ENCODE measurements at places on chromosomes 4 and X.

DNA sequence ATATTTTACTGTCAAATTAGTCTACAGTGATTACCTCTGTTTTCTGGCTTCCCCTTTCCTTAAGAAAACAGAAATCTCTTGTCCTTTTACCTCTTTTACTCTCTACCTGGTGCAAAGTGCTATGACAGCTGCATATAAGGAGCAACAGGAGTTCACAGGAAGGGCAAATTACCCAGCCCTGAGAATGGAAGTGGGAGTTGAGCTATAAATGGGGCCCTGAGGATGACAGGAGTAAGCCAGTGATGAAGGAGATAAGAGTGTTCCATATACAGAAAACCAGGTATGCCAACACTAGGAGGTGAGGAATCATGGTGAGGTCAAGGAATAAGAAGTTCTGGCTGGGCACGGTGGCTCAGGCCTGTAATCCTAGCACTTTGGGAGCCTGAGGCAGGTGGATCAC lies 4.5 kb upstream of the HSD17B13 start:
- DNase-seq, result no peak

DNA sequence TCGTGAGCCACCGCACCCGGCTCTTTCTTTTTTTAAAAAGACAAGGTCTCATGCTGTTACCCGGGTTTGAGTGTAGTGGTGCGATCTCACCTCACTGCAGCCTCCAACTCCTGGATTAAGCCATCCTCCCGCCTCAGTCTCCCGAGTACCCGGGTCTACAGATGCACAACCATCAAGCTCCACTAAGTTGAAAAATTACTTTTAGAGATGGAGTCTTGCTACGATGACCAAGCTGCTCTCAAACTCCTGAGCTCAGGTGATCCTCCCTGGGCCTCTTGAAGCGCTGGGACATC lies 2.0 kb downstream of the SLC25A6 start:
- DNase-seq, result no peak

DNA sequence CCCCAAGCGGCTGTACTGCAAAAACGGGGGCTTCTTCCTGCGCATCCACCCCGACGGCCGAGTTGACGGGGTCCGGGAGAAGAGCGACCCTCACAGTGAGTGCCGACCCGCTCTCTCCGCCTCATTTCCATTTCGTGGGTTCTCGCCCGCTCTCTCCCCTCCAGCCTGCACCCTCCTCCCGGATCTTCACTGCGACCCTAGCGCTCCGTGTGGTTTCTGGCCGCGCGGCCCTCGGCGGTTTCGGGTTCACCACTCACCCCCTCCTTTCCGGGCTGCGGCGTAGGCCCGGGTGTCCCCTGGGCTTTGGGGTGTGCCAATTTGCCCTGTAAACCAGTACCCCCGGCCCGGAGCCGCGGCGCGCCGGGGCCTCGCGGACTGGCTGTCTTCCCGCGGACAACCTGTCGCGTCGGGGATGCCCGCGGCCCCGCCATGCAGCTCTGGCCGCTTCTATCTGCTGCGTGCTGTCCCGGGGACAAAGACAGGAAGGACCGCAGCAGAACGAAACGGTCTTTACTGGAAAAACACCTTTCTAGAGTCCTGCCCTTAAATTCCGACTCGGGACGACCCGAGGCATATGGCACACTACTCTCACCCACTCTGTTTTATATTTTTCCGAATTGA lies 737 bp downstream of the FGF2 start:
- DNase-seq, result no peak

DNA sequence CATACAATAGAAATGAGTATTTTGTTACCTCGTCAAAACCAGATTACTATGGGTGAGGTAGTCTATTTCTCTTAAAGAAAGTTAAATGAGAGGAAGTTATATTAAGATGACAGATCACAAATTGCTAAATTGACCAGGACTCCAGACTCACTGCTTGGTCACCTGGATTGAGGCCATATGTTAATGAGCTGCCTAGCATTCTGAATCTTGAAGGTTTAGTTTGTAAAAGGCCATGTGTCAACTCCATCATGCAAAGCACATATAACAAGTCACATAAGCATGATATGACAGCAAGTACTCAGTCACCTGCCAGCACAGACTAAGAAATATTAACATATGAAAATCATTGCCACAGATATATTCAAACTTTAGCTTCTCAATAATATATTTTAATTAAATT lies 72.6 kb downstream of the EPHA5 start:
- no peak for DNase-seq

- DNase-seq, result no peak
Measured at GRCh38 chr4:173418639-173419038, 19.7 kb upstream of the SCRG1 start.

DNA sequence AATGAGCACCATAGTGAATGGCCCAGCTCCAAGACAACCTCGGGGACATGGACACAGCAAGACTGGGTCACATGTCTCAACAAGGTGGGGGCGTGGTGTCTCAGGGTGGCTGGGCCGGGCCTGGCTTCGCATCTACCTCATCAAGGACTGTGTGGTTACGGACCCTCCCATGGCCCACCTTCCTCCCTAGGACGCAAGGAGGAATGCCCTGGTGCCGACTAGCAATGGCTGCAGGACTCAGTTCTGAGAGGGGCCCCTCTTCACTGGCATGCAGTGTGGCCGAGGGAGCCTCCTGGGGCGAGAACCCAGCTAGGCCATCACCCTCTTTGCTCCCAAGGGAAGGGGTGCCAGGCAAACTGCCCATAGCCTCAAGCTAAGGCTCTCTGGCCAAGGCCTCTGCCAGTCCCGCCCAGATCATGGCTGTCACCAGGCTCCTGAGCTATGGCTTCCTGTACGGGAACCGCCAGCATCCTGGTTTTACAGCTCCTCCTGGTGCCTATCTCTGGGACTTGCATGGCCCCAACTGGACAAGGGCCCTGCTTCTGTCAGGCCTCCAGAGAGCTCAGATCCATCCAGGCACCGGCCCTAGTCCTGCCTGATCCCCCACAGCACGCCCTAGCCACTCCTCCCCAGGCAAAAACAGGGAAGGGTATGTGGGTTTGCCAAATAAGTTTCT lies 218.0 kb upstream of the AGTR2 start:
- DNase-seq, result no peak
